T-cell (primary cell): ENCODE measurements at places on chromosomes 4 and X. TPM values are rescaled to one million over a fixed set of nuclear protein-coding genes. Genes with fewer than 3 reads are reported as not detected.

The FBXW7 gene
- 92.3 TPM for total RNA-seq

The F8 gene
- total RNA-seq: 3.5 TPM

The TCEAL7 gene
- total RNA-seq: not detected

The SHROOM2 gene
- total RNA-seq: not detected

The NAT8L gene
- 0.07 TPM for total RNA-seq

The CXCL11 gene
- not detected for total RNA-seq

The USP17L12 gene
- total RNA-seq: not detected

The SPANXA2 gene
- not detected for total RNA-seq

The RAB39B gene
- 13.4 TPM for total RNA-seq

The TSC22D3 gene
- total RNA-seq: 202 TPM

The CPZ gene
- 0.18 TPM for total RNA-seq

The F11 gene
- total RNA-seq: not detected

DNA sequence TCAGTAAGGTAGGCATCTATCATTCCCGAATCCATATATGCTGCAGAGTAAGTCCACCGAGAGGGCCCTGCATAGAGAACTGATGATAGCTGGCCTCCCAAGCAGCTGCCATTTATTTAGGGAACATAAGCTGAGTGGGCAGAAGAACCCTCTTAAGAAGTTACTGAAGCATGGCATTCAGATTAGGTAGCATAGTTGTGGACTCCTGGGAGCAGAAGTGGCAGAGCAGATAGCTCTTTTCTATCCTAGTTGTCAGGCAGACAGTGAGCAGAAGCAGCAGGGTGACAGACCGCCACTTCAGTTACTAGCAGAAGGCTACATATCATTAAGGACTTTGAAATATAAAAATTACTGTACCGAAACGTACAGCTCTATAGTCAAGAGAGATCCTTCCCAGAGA, 454.7 kb downstream of the PPP4R3C start:
- no peak for DNase-seq

- no peak for DNase-seq
Measured at GRCh38 chrX:7069556-7069955, 78.0 kb upstream of the STS start.

DNA sequence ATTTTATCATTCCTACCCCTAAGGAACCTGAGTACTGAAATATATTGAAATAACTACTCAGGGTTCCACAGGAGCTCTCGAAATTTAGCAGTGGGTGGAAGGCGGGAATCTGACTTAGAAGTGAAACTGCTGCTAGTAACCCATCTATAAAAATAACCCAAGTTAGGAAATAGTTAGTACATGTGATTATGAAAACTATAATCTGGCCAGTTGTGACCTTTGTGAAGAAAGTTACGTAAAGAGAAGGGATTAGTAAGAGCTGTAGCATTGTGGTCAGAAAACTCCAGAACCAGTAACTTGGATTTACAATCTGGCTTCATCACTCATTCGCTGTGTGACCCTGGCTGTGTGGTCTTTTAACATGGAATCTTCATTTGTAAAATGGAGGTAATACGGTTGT, 175.5 kb downstream of the RAPGEF2 start:
- DNase-seq: no peak

- DNase-seq: no peak
Measured at GRCh38 chr4:7185487-7186030, 6.8 kb upstream of the SORCS2 start.

GRCh38 chrX:49162620-49163019, at the start of gene MAGIX:
Gene MAGIX, plus strand, starts transcription at chrX:49162758. Its CDS starts 132 bp downstream, at chrX:49162890.
- DNase-seq: no peak

- DNase-seq: no peak
Measured at GRCh38 chrX:54934058-54934457, 13.4 kb downstream of the TRO start.

DNA sequence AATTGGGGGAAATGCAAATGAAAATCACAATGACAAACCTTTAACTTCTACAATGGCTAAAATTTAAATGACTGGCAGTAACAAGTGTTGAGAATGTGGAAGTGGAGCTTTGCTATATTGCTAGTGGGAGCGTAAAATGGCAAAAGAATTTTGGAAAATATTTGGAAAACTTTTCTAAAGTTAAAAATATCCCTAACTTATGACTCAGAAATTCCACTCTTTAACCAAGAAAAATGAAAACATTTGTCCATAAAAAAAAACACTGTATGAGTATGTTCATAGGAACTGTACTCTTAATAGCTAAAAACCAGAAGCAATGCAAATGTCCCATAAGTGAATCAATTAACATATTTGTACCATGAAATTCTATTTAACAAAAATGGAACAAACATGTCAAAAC, 3.6 kb downstream of the TBCK start:
- DNase-seq: no peak

DNA sequence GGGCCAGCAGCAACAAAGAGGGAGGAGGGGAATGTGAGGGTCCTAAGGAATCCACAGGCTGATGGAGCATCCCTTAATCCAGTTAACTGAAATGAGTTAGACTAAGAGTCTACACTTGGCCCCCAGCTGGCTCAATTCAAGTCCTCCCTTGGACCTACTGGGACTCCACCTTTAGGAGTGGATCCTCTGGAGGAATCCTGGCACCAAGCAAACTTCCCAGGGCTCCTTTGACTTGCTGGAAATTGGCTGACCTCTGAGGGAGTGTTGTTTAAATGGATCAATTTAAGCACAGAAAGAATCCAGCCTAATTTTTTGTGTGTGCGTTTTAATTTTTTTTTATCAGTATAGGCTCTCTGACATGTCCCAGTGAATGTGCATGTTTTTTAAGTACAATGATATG, 114.7 kb downstream of the SHROOM3 start:
- no peak for DNase-seq

- DNase-seq: no peak
Measured at GRCh38 chrX:3631196-3631595, 82.3 kb downstream of the PRKX start.

DNA sequence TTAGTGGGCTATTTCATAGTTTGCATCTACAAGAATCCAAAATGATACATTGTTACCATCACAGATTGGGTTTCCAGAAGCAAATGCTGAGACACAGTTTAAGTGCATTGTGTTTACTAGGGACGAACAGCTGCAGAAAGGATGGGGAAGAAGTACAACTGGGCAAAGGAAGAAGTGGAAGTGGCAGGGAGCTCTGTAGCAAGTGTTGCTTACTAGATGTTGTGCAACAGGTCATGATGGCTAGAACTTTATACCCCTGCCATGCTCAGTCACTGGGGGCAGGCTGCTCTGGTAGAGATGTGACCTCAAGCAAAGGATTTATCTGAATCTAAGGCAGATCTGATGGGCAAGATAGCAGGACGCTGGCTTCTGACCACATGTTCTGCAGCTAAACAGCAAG, 76.1 kb upstream of the EMCN start:
- no peak for DNase-seq

DNA sequence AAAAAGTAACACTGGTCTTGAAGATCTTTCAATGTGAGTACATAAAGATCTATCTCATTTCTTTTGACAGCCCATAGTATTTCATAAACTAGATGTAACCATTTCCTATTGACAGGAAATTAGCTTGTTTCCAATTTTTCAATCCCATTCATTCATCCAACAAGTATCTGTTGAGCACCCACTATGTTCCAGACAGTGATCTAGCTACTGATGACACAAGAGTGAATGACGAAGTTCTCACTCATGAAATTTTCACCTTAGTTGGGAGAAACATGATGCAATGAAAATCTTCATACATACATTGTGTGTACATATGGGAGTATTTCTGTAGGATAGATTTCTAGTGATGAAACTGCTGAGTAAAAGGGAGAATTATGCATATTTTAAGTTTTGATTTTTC, 1.7 kb downstream of the CD38 start:
- no peak for DNase-seq

DNA sequence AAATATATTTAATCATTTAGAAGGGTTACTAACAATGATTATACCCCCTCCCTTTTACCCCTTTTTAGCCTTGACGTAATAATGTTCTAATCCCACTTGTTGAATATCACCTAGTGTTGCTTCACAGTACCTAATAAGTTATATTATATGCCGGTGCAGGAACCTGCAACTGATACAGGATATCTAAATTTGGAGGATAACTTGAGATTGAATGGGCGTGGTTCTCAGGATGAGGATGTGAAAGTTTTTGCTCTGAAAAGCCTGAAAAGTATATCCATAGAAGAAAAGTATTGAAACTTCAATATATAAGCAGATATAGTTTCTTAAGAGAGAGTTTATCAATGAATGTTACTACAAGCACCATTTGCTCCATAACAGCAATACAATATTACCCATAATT, 59.8 kb downstream of the ZNF711 start:
- no peak for DNase-seq

DNA sequence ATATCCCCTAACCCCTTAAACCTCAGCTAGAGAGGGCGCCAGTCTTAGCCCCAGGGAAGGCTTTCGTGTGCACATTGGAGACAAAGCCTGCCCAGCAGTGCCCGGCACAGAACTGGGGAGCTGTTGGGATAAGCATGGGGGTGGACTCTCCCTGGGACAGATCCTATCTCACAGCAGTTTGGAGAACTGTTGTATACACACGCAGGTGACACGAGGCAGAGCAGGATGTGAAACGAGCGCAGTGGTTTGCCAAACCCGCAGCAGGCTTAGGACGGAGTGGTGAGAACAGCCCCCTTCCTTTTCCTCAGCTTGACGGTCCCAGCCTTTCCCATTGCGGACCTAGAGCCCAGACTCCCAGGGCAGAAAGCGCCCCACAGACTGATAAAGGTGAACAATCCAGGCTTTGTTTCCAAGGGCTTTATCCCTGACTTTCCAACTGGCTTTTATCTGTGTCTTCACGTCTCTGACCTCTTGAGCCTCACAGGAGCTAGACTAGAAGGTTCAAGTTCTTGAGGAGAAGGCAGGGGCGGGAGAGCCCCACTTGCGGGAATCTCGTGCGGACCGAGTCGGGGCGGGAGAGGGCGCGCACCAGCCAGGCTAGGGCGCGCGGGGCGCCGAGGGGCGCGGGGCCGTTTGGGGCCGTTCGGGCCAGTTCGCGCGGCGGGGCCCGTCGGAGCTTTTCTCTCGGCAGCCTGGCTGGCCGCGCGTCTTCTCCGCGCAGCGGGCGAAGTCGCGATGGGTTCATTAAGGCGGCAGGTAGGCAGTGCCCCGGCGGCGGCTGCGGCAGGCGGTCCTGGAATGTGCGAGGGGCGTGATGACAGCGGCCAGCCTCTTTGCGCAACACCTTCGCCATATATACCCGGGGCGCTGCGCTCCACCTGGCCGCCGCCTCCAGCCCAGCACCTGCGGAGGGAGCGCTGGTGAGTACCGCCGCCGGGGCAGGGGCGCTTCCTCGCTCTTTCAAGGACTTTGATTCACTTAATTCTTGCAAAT, at the start of gene SLC34A2:
TSS of gene SLC34A2 (plus strand) at position 881 of the 993 bp plus-strand sequence. CDS start 6,650 bp downstream, outside the sequence.
- no peak for DNase-seq

DNA sequence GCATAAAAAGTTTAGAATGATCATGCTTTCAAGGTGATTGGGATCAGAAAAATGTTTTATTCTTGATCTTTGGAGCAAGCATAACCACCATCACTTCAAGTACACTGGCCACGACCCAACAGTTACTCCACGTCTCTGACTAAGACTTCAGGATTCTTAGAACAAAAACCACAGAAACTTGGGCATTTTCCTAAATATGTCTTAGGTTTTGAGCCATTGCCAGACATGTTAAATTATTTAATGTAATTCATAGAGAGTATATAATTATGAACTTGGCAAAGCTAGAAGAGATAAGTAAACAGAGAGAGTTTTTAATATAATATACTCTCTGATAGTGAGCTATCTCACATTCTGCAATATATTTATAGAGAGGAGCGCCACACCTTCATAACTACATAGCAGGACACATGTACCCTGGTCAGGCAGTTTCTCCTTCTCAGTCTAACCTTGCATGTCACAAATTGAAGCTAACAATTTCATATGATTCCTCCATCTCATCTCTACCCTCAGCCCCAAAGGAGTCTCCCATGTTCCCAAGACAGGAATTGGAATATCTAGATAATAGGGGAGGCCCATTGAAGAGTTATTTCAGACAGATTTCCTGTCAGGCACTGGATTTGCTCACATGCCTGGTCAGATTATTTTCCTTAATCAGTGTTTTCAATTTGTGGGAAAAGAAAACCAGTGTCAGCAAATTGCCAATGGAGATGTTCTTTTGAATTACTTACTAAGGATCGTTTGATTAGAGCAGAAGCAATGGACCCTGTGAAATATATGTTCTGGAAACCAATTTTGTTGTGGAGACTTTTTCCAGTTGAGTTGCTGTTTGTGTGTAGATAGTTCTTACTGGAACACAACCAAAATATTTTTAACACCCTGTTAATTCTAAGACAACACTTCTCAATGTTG, 61.7 kb upstream of the GUCY1A1 start:
- no peak for DNase-seq

GRCh38 chrX:5915783-5916182, 312.9 kb downstream of the NLGN4X start:
- no peak for DNase-seq
